Hematopoietic multipotent progenitor cell treated with erythropoietin and hydrocortisone succinate and interleukin-3 and kit ligand, for 15 days (in vitro differentiated cells): ENCODE measurements at places on chromosomes 11 and 22.

DNA sequence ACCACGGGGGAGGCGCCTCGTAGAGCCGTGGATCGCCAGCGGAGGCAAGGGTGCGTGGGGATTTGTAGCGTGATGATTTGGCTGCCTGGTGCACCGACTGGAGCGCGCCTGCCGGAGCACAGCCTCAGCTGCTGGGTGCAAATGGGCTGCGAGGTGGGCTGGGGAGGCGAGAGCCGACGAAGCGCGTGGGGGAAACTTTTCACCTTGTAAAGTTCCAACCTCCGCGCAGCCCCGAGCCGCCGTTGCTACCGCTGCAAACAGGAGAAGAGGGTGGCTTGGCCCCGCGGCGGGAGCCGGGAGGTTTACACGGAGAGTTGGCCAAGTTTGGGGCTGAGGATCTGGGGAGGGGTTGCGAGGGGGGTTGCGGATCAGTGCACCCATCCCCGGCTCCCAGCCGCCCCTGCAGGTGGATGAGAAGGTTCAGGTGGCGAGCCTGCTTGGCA, 528 bp downstream of the FAT3 start:
- no peak for DNase-seq

GRCh38 chr11:93719310-93719709, 22.0 kb downstream of the TAF1D start:
- no peak for DNase-seq

DNA sequence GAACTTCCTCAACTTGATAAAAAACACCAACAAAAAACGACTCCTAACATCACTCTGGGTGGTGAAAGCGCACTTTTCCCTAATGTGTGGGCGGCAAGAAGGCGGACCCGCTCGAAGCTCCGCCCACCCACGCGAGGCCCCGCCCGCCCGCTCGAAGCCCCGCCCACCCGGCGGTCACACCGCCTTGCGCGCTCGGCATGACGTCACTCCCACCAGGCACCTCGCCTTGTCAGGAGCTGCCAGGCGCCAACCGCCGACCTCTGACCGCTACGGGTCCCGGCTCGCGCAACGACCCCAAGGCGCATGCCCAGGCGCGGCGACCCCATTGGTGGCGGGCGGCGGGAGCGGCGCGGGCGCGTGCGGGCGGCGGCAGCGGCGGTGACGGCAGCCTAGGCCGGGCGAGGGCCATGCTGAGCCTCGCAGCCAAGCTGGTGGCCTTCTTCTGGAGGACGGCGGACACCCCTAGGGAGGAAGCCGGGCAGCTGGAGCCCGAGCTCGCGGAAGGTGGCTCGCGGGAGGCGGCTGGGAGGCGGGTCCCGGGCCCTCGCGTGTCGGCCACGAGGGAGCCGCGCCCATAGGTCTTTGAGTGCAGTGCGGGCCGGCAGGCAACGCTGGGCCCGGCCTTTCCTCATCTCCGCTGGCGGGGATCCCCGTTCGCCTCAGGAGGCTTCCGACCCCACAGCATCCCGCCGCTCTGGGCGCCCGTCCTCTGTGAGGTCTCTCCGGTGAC, at the start of gene MOV10L1:
MOV10L1 (plus strand) TSS at position 325 of the 730 bp plus-strand sequence; CDS start at position 408, 83 bp downstream.
- peak; percentile 32 for DNase-seq

DNA sequence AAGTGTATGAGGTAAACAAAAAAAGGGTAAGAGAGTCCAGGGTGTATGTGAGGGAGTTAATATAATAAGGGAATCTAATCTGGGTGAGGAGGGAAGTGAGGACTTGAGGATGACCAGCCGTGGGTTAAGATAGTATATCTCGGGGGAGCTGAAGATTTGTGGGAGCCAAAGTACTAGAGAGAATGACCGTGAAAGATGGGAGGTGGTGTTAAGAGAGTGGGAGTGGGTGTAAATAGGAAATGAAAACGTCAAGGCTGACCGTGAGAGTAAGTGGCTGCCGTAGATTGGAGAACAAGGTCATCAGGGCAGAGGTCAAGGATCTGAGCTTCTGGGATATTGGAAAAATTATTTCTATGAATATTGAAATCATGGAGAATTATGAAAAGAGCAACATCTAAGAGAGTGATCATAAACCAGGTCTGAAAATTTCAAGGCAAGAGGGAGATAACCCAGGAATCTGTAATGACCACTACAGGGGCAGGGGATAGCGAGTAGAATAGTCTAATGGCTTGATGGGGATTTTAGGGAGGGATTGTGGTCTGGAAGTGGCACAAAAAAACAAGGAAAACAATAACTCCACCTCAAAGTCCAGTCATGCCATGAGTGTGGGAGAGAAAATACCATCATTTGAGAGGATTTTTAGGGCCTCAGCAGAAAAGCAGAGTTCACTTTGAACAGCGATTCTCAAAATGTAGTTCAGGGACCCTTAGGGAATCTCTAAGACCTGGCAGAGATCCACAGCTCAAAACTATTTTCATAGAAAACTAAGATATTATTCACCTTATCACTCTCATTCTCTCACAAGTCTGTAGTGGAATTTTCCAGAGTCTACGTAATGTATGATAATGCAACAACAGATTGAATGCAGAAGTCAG, 72.0 kb downstream of the PRR5L start:
- DNase-seq = no peak

DNA sequence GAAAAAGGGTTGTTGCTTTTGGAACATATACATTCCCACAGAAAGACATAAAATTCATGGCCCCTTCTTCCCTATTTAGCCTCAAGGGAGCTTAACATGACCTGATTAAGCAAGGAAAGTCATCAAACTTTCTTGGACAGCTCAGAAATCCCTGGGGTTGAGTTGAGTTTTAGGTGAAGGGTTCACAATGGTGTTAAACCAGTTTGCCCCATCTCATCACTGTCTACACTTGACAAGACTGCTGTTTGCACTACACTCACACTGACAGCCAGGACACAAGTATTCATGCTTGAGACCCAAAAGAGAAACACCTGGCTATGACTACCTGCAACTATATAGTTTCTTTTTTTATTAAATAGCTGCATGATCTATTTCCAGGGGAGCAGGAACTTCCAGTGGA, 209.8 kb upstream of the TMEM45B start:
- no peak for DNase-seq

- DNase-seq = no peak
Observed at GRCh38 chr11:47071341-47071740, 105.3 kb downstream of the ARFGAP2 start.

DNA sequence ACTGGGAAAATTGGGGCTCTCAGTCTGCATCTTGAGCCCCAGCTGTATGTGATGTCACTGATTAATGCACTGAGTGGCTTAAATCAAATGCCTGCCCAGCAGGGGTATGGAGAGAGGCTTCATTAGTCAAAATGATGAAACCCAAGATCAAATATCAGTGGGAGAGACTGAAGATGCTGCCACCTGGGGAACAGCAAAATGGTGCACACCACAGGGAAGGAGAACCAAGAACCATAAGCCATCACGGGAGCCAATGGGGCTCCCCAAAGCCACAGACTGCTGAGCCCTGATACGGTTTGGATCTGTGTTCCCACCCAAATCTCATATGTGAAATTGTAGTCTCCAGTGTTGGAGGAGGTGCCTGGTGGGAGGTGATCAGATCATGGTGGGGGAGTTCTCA, 85.6 kb downstream of the CTTN start:
- DNase-seq = no peak

DNA sequence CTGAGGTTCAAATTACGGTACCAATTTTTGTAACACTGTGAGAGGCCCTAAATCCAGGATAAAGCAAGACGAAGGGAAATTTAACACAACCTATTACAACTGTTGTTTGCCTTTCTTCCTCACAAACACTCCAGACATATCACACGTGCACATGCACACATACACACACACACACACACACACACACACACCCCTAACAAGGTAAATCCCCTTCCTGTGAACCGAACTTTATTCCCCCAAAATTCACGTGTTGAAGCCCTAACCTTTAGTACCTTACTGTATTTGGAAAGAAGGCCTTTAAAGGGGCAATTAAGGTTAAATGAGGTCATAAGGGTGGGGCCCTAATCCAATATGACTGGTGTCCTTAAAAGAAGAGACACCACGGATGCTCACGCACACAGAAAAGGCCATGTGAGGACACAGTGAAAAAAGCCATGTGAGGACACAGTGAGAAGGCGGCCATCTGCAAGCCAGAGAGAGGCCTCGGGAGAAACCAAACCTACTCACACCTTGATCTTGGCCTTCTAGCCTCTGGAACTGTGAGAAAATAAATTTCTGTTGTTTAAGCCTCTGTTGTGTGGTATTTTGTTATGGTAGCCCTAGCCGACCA, 1.8 kb downstream of the SERGEF start:
- DNase-seq = no peak

- no peak for DNase-seq
Observed at GRCh38 chr11:65224930-65225278, 36.9 kb upstream of the POLA2 start.

GRCh38 chr11:64089493-64089892, 53.8 kb downstream of the FLRT1 start:
- DNase-seq = no peak

- DNase-seq = no peak
Observed at GRCh38 chr22:26671317-26672059, 14.1 kb downstream of the MIAT start.

GRCh38 chr11:46886211-46886610, 32.1 kb downstream of the LRP4 start:
- no peak for DNase-seq

DNA sequence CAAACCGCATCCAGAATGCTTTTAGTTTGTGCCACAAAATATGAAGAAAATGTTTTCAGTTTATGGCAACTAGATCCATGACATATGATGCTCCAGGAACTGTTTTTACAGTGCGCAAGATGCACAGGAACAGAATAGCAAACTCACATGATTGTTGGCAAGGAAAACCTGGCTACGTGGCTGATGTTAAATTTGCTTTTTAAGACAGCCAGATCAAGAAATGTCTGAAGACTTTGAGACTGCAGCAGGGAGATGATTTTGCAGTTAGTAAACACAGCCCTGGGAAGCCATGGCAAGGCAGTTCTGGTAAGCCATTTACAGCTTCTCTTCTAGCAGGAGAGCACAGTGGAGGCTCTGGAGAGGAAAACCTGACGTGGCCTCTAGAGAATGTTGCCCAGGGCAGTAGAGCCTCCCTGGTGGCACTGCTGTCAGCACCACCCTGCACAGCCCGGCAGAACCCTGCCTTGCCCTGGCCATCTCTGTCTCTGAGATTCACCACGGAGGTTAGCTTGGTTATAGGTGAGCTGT, 69.8 kb upstream of the TNRC6B start:
- peak; percentile 24 for DNase-seq

DNA sequence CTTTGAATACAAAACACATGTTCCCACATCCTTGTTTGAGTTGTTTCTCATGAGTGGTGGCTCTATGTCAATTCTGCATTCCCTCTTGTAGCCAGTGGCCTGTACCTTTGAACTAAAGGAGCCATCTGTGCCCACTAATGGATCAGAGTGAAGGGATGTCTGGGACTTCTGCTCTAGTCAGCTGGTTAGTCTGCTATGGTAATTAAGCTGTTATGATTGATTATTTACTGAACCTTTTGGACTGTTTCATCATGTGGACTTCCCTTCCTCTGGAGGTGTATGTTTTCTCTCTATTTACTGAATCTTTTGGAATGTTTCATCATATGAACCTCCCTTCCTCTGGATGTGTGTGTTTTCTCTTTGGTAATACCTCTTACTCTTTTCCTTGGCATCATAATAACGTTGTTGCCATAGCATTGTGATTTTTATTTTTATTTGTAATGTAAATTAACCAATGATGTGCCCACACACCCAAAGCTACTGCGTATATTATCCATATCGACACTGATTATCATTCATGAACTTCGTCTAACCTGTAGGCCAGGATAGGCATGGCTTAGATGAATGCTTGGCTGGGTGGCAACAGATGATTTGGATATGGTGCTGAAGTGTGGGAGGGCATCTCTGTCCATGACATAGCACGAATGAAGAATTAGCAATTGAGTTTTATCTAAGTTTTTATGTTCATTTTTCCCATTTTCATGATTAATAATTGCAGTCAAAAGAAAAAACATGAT, 112.3 kb upstream of the SORL1-AS1 start:
- DNase-seq = no peak
